NCI-H187 treated with DMSO at 0.1 percent for 48 hours (cell line): ENCODE measurements at places on chromosomes 6 and 20.

DNA sequence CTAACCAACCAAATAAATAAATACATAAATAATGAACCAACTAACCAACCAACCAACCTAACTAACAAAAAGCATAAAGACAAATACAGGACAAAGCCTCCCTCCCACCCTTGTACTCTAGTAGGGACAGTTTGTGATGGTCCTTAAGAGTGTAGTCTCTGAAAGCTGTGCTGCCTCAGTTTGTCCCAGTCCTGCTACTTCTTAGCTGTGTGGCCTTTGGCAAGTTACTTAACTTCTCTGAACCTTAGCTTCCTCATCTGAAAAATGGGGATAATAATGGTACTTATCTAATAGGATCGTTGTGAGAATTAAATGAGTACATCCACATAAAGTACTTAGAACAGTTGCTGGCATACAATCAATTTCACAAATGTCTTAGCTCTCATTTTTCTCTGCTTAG, 232.6 kb upstream of the SUPT3H start:
- DNase-seq = no peak

DNA sequence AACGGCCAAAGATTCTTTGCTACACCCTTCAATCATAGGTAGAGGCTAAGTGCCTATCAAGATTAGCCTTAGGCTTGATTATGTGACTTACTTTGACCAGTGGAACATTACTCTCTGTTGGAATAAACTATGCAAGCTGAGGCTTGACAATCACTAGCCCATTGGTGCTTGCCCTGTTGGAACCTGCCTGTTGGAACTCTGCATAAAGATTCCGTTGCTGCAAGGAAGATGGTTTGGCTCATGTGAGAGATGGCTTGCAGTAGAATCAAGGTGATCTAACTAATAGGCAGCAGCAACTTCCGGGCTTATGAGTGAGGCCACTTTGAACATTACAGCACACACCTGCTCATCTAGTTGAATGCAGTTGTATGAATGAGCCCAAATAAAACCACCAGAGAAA, 227.7 kb upstream of the TSHZ2 start:
- no peak for DNase-seq

DNA sequence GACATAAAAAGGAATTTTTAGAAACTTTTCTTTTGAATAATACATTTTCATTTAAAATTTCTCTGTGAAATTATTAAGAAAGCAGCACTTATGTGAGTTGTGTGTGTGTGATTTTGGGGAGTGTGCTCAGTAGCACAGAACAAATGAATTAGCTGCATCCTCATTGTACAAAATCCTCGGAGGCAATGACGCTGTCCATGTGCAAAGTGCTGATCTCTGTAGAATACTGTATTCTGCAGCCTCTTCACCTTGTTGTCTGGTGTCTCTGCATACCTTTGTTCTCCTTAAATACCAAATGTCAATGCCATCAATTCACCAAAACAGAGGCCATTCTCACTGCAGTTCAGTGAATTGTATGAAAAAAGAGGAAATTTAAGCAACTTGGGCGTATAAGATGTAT, 838.4 kb downstream of the QKI start:
- DNase-seq = no peak

DNA sequence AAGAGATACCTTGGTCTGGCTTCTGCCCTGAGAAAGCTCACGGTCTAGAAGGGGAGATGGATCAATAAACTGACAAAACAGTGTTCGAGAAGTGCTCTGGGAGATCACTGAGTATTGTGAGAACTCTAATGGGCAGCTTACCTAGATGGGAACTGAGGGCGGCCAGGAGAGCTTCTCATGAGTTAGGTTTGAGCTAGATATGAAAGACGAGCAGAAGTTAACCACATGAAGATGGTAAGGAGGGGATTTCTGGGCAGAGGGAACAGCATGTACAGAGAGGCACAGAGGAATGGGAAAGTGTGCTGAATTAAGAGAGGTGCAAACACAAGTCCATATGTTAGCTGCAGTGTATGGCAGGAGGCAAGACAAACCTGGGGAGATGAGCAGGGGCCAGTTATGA, 11.9 kb downstream of the ZFAND3 start:
- DNase-seq = no peak

GRCh38 chr6:125480571-125480970, 178.8 kb upstream of the HDDC2 start:
- no peak for DNase-seq

GRCh38 chr6:13249817-13250216, 78.5 kb downstream of the TBC1D7 start:
- no peak for DNase-seq

DNA sequence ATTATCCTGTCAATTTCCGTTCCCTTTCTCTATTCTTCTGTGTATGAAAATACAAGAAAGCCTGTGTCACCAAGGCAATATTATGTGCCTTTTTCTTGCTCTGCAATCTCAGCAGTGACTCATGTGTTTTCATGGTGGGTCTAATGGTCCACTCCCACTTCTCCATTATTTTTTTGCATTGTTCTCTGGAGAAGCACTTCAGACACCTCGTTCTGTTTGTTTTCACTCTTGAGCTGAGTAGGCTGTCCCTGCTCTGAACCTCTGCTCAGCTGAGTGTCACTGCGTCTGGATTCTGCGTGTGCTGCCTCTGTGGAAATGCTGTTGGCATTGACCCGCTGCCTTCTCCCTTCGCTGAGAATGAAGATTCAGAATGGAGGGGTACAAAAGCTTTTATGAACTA, 230.6 kb downstream of the TMEM242 start:
- DNase-seq = peak; percentile 90

DNA sequence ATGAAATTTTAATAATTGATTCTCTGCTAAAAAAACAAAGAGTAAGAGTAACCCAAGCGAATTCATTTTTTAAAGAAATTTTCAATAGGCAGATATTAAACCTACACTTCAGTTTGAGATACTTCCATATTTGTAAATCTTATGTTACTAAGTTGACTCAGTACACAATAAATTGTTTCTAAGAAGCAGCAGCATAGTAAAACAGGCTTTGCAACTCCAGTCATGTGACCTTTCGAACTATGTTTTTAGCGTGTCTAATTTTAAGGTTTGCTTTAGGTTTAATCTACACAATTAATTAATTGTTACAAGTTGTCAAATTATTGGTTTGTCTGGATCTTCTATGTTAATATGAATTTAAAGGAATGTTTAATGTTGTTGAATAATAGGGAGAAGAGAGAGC, 708.9 kb upstream of the CITED2 start:
- no peak for DNase-seq

DNA sequence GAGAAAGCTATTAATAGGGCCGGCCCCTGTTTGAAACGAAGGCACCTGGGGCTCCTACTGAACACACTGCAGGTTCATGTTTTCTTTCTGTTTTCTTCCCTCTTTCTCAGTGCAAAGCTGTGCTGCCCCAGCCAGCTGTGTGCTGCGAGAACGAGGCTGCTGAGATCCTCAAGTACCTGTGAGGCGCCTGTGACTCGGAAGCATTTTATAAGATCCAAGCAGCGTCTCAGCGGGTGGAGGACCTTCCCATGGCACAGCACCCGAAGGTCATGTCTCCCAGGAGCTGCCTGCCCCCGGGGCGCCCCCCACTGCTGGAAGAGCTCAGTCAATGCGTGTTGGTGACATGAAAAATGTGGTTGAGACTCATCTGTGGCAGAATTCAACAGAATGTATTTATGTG, 66.3 kb downstream of the SMOC2 start:
- no peak for DNase-seq

- DNase-seq = no peak
These were observed 438.7 kb downstream of the BCKDHB start for GRCh38 chr6:80544976-80545722.

DNA sequence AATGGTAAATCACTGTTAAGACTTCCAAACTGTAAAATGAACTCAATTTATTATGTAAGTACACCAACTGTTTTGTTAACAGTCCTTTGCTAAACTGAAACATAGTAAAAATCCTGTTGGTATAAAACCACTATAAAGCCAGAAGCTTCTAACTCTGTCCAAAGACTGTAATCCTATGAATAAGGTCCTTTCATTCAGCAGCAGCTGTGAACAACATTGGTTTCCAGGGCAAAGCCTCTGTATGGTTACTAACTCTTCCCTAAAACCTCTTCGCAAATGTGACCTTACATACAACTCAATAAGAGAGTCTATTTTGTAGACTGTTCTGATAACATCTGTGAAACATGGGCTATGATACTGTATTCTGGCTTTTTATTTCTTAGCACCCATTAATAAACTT, 40.1 kb downstream of the NUP153 start:
- no peak for DNase-seq

- DNase-seq = no peak
These were observed 8.0 kb downstream of the QKI start for GRCh38 chr6:163422550-163422949.

DNA sequence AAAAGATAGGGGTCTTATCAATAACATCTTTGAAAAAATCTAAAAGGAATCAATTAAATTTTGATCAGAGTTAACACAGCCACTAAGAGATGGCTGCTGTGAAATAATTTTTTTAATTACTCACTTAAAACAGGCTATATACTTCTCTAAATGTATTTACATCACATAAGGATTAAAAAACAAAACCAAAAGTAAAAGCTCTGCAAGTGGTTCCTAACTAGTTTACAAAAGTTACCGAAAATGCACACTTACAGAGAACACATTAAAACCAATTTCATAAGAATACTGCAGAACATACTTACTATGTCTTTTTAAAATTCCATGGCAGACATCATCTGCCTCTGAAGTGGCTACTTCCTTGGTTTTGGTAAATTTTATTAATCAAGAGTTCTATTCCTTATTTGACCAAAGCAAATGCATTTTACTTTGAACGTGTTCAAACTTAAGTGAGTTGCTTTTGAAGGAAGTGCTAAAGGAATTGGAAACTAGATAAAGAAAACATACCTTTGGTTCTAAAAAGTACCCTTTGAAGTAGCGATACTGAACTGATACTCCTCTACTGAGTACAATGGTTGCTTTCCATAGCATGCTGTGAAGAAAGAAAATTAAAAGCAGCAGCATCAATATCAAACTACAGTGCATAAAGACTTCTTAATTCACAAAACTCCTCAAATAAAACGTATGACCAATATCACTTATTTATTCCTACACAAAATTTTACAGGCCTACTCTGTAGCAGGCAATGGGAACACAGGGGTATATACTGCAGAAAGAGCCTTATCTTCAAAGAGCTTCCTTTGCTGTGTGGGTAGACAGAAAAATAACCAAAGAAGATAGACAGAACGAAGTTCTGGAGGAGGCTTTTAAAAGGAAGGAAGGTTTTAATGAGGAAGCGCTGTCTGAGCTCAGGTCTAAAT, 157.1 kb upstream of the SHLD1 start:
- no peak for DNase-seq

- DNase-seq = no peak
These were observed 118.4 kb upstream of the EDN1 start for GRCh38 chr6:12171717-12172116.

- DNase-seq = no peak
These were observed 128.3 kb downstream of the ANKRD60 start for GRCh38 chr20:58099956-58100730.

DNA sequence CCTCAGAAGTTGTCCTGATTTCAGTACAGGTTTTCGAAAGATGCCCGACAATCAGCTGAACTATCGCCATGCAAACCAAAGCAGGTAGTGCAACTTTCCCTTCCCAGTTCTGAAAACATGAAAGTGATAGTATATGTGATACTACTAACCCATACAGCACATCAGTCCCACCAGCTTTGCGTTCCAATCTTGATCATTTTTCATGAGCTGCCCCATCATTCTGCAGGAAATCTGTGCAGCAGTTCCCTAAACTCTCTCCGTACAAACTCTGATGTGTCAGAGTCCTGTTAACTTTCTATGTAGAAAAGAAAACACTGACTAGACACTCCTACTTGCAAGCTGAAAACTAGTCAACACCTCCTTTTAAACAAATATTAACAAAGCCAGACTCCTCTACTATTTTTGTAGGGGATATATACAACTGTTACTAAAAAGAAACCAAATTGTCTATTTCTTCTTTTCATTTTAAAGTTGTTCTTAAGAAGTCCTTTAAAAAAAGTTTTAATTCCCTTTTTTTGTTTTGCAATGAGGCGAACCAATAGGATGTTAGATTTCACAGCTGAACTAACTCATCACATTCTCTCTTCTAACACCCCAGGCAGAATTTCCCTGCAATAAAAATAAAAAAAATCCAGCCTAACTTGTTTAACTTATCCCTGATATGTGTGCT, 99.6 kb upstream of the DST start:
- DNase-seq = no peak

- DNase-seq = no peak
These were observed 136.8 kb upstream of the TCF21 start for GRCh38 chr6:133752129-133752528.

- no peak for DNase-seq
These were observed 14.0 kb upstream of the MRGBP start for GRCh38 chr20:62782149-62782892.

DNA sequence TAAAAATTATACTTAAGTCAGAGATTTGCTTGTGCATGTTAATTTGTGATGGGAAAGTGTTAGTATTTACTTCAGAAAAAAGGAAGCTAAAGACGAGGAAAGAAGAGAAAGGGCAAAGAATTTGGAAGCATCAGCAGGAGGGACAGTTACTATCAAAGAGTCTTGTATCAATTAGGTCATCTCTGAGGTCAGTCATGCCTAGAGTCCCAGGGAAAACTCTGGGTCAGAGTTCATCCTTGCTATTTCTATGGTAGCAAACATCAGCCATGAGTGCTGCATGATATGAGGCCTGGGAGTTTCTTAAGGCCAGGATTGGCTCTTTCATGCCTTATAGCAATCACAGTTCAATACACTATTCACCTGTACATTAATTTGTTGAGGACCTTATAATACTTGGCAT, 292.9 kb downstream of the FARS2 start:
- DNase-seq = no peak

GRCh38 chr6:94254689-94255088, 835.3 kb upstream of the EPHA7 start:
- DNase-seq = no peak

GRCh38 chr6:105769987-105770386, 316.1 kb upstream of the PRDM1 start:
- DNase-seq = no peak

DNA sequence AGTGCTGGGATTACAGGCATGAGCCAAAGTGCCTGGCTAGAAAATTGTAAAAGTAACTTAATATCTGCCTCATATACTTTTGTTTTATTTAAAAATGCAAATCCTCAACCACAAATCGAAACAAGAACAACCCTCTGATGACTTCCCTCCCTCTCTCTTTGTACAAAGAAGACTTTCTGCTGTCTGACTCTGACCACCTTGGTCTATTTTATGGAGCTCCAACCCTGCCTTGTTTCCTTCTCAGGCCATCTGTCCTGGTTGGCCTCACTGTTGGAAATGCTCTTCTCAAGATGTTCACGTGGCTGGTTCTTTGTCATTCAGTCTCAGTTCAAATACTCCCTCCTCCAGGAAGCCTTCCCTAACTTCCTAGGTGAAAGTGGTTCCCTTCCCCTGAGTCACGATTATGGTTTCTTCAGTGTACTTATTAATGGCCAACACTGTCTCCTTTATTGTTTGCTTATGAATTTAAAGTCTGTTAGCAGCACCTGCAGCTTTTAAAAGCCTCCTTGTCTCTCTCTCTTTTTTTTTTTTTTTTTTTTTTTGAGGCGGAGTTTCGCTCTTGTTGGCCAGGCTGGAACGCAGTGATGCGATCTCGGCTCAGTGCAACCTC, 151.5 kb upstream of the SALL4 start:
- no peak for DNase-seq
